Body of pancreas (tissue), 4 donors: ENCODE measurements at places on chromosomes 5 and 9.
A peak's percentile ranks its signal among the peaks of the same experiment; 100 is the strongest.

DNA sequence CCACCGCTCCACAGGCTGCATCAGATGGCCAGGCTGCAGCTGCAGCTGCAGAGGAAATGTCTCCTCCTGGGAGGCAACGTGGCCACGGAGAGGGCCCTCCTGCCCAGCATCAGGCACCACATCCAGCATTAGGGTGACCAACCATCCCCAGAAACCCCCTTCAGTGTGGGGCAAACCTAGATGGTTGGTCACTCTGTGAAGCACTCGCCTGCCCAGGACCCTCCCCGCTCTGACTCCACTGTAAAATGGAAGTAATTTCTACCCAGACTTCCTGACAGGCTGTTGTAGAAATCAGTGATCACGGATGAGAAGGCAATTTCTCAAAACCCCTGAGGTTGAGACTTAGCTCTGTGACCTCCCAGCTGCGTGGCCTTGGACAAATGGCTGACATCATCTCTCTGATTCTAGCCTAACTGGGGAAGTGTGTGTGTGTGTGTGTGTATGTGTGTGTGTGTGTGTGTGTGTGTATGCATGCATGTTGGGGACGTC lies 31.6 kb downstream of the B4GALT1 start:
- peak; percentile 35 for DNase-seq

GRCh38 chr9:91937727-91938126 lies 12.3 kb downstream of the ROR2 start:
- no peak for DNase-seq

DNA sequence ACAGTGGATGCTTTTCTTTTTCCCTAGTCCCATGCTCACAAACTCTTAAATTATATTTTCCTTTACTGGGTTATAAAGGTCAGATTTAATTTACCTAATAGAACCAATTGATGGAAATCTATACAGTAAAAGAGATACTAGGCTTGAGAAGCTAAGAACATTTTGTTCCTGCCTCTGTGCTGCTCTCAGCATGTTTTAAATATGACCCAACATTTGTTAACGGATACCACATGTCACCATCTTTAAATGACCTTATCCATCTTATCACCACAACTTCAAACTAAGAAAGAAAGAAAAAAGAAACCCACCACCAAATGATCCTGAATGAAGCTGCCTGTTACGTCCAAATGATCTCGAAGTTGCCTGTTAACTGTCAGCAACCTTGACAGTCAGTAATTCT lies 334.7 kb upstream of the ZNF608 start:
- no peak for DNase-seq

DNA sequence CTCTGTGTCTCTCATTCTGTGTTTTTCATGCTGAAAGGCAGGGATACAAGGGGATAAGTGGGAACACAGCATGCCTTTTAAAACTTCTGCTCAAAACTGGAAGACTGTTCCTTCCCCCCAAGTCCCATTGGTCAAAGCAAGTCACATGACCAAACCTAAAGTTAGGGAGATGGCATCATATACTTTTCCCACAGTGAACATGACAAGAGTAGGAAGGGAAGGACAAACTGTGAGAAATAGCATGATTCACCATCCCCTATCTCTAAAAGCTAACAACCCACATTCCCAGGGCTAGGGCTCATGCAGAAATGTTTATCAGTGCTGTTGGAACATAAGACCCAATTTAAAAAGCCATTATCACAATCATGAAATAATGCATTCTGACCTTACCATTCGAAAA lies 24.2 kb upstream of the SHISAL2B start:
- DNase-seq = no peak

DNA sequence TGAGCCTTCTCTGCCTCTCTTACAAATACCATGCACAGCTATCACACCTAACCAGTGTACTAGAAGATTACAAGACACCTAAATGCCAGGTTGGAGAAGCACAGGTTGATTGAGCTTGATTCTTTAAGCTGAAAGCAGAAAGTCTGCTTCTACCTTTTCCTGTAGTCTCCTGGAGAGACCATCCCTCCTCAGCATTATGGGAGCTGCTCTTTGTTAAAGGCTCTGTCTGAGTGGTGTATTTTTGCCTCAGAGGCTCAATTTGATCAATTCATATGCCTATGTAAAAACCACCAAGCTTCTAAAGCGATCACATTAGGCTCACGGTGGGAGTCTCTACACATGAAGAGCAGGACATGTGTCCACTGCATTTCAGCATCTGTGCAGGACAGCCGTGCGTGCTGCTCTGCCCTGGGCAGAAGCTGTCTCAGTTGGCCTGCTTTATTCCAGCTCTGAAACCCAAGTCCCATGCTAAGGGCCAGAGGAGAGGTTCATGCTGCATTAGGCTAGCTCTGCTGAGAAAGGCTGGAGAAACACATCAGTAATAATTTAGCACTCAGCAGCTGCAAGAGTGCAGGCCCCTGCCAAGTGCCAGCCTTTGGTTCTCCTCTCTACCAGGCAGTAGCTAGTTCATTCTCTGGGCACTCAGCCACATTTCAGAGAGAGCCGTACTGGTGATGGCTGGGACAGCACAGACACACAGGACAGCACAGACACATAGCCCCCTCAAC lies 41.7 kb downstream of the TMEM167A start:
- no peak for DNase-seq

GRCh38 chr9:129026442-129027223 lies 1.5 kb downstream of the SH3GLB2 start:
- DNase-seq = peak; percentile 79

GRCh38 chr5:63247651-63248050 lies 669.0 kb downstream of the LRRC70 start:
- no peak for DNase-seq

- DNase-seq = peak; percentile 58
Measured at GRCh38 chr5:77087484-77088261, 588 bp upstream of the ZBED3 start.

DNA sequence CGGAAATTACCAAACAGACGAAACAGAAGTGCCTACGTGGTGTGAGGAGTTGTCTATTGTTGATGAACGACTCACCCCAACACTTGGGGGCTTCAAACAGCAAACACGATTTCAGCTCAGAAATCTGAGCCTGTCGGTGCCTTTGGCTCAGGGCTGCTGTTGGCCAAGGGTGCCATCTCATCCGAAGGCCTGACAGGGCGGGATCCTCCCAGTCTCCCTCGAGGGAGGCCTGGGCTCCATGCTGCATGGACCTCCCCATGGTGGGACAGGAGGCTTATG lies 1.3 kb downstream of the LRRC14B start:
- no peak for DNase-seq

DNA sequence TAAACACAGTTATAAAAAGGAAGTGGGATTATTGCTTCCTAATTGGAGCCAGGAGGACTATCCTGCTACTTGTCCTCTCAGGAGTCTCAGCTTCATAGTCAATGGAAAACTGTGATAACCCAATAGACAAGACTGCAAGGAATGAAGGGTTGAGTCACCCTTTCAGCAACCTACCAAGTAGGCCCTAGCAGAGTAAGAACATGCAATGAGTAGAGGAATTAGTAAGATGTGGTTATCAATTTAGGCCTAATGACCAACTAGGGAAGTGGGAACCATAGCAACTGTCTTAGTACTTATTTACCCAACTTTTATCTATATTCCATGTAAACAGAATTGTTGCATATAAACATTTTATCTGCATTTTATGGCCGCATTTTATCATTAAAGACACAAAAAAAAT lies 310.1 kb downstream of the RFX3 start:
- DNase-seq = no peak

- no peak for DNase-seq
Measured at GRCh38 chr5:172493002-172493401, 38.7 kb upstream of the SH3PXD2B start.

DNA sequence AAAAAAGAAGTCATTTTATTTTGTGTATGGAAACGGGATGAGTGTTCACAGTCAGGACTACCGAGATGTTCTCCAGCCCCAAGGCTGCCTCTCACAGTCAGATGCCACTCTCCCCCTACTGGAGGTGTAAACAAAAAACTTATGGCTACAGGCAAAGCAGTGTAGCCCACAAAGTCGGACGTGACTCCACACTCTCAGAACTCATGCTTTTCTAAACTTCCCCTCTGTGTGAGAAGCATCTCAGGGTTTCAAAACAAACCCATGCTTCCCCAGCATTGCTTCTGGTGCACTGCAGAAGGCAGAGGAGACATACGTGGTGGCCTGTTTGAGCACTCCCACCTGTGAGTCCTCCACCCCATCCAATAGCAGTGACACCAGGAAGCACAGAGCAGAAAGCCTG lies 580.3 kb downstream of the BNC2 start:
- no peak for DNase-seq

DNA sequence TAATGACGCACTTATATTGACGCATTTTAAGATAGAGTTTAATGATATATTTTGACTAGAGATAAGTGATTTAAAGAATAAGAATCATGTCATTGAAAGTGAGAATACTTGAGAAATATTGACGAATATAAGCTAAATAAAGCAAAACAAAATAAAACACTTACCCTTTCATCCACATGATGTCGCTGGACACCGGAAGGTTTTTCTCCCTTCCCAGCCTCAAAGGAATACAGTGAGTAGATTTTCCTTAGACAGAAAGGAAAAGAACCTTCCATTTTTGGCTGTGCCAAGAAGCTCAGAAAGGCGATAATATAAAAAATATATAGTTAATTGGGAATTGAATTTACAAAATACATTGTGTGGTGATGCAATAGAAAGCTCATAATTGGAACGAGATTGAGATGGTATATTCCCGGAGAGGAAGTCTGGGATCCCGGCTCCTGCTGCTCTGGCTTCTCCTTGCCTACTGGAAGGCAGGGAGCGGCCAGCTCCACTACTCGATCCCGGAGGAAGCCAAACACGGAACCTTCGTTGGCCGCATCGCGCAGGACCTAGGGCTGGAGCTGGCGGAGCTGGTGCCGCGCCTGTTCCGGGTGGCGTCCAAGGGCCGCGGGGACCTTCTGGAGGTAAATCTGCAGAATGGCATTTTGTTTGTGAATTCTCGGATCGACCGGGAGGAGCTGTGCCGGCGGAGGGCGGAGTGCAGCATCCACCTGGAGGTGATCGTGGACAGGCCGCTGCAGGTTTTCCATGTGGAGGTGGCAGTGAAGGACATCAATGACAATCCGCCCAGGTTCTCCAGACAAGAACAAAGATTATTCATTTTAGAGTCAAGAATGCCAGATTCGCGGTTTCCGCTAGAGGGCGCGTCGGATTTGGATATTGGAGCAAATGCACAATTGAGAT lies at the start of gene PCDHA5:
TSS of gene PCDHA5 (plus strand) at position 239 of the 906 bp plus-strand sequence.
- DNase-seq = no peak

DNA sequence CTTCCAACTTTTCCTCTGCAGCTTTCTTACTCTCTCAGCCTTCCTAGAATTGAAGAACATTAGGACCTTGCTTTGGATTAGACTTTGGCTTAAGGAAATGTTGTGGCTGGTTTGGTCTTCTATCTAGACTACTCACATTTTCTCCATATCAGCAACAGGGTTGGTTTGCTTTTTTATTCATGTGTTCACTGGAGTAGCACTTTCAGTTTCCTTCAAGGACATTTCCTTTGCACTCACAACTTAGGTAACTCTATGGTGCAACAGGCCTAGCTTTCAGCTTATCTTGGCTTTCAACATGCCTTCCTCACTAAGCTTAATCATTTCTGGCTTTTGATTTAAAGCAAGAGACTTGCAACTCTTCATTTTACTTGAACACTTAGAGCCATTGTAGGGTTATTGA lies 153.1 kb downstream of the CCDC192 start:
- peak; percentile 13 for DNase-seq

DNA sequence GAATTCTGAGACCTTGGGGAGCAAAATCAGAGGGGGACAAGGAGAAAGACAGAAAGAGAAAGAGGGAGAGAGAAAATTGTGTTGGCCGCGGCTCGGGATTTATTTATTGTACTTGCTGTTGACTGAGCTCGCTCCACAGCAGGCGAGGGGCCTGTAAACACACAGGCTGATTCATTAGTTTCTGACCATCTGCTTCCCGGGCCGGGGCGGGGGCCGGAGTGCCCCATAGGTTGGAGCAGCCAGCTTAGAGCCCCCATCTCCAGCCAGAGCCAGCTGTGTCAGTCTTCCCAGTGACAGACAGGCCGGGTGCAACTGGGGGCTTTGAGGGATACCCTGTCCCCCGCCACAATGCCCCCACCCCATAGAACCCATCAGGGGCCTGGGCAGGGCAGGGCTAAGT lies 30.9 kb downstream of the NTNG2 start:
- DNase-seq = no peak

- no peak for DNase-seq
Measured at GRCh38 chr9:104853159-104853558, 74.8 kb downstream of the ABCA1 start.

- DNase-seq = no peak
Measured at GRCh38 chr5:34012791-34013190, 4.9 kb upstream of the AMACR start.

GRCh38 chr5:99243111-99243510 lies 314.3 kb upstream of the CHD1 start:
- no peak for DNase-seq

DNA sequence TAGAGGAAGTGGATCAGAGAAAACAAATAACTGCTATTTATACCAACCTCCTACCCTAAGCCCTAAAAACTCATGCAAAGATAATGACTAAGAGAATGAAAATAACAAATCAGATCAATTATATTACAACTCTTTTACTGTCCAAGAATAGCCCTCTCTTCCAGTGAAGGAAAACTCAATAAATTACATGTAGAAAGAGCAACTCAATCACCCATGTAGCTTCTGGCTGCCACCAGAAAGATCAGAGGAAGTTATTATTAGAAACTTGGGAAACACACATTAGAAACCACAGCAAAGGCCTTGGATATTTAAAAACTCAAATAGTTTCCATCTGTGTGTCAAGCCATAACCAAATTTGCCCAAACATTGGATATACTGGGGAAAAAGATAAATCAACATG lies 134.0 kb upstream of the TARS1 start:
- no peak for DNase-seq

DNA sequence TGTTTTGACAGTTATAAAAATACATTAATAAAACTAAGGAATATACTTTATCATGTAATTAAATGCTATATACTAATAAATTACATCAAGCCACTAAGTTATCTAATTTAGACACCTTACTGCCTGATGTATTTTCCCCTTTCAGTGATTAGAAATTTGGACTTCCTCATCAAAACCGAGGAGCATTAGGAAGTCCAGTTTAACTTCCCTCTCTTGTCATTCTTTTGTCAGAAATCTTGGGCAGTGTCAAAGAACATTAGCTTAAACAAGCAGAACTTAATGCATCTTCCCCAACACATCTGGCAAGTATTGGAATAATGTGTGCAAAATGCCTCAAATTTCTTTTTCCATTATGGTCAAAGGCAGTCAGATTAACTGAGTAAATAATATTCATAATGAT lies 81.6 kb downstream of the PLPP1 start:
- DNase-seq = no peak

DNA sequence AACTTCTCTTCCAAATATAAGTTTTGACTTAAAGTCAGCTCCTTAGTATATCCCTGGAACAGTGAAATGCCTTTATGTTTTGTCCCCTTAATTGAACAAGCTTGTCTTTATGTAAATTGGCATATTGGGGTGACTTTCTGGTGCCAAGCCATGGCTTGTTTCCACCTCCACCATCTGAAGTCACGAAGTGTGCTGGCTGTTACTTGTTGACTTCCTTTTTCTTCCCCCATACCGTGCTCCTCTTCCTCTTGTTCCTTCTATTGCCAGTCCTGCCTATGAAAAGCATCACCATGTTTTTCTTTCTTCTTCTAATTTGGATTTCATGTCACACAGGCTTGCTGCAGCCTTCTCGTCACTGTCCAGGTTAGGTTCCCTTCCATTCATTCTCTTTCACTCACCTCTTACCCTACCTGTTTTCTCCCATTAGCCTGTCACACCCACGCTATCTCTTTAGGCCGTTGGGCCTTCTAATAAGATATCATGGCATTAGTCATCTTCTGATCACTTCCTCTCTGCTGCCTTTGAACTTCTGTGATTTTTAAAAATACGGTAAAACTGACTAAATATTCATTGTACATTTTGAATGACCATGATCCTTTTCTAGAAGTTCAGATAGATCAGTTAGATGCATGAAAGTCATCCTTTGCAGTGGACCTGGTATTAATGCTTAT lies 48.1 kb downstream of the IQGAP2 start:
- no peak for DNase-seq
